ENCODE measurements at places on chromosomes 5 and 9.

- H3K27me3 ChIP-seq = no peaks in the 10 kb centered on the region
- H3K4me1 ChIP-seq = no peaks in the 10 kb centered on the region
- H3K4me3 ChIP-seq = no peak overlapping the region
Observed at GRCh38 chr9:69013382-69013727, 558 bp downstream of the PRKACG start.

DNA sequence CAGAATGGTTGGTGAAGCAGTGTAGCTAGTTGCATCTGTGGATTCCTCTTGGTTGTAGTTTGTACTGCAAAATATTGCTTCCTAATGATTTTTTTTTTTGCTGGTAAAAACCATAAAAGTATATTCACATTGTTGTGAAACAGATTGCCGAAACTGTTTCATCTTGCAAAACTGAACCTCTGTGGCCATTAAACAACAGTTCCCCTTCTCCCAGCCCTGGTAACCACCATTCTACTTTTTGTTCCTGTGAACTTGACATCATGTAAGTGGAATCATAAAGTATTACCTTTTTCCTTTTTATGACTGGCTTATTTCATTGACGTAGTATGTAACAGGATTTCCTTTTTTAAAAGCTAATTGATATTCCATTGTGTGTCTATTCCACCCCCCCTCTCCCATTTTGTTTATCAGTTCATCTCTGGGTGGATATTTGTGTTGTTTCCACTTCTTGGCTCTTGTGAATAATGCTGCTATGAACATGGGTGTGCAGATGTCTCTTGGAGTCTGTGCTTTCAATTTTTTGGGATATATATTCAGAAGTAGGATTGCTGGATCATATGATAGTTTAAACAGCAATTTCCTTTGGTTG, 11.8 kb downstream of the SUB1 start:
- peaks cover 51% of the 10 kb centered on the region for H3K4me1 ChIP-seq
- no peak overlapping the region for H3K27ac ChIP-seq
- H3K4me3 ChIP-seq = no peak overlapping the region
- no peak for DNase-seq

DNA sequence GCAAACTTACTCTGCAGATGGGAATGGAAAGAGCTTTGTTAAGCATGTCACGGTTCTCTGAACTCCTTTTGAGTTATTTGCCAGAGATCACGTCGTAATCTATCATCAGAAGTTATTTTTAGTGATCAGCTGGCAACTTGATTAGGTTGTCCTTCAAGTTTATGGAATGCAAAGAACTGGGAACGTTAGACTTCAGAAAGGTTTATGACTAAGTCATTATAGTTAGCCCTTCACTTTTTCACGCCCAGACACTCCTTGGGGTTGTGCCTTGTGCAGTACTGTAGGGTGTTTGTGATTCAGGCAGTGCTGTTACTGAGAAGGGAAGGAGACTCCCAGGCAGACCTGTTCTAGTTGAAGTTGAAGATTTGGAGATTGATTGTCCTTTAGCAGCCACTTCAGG, 26.8 kb upstream of the PHF2 start:
- H3K4me1 ChIP-seq = no peaks in the 10 kb centered on the region
- H3K27me3 ChIP-seq = no peaks in the 10 kb centered on the region
- peaks cover 30% of the 10 kb centered on the region for H3K36me3 ChIP-seq
- H3K4me3 ChIP-seq = no peak overlapping the region
- DNase-seq = no peak

DNA sequence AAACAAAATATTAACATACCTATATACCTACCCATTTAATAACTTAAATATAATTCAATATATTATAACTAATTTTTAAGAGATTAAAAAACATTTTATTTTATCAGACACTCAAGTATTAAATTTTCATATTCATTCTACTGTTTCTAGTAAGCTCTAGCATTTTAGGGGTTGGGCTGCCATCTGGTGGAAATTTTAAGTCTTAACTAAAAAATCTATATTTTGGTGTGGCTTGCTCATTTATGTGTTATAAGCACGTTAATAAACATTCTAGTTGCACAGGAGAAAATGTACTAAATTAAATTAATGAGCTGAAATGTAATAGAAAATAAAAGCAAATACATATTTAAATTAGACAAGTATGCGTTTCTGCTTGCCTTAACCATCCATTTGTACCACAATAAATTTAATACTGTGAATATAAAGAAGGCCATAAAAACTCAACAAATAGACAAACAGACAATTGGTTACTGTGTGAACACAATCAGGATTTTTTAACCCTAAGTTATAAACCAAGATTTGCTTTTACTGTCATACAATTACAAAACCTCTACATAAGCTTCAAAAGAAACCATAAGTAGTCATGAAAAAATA, 1728.3 kb upstream of the CDH9 start:
- H3K4me3 ChIP-seq = no peak overlapping the region
- H3K4me1 ChIP-seq = no peaks in the 10 kb centered on the region
- no peak overlapping the region for H3K27ac ChIP-seq
- no peaks in the 10 kb centered on the region for H3K27me3 ChIP-seq

DNA sequence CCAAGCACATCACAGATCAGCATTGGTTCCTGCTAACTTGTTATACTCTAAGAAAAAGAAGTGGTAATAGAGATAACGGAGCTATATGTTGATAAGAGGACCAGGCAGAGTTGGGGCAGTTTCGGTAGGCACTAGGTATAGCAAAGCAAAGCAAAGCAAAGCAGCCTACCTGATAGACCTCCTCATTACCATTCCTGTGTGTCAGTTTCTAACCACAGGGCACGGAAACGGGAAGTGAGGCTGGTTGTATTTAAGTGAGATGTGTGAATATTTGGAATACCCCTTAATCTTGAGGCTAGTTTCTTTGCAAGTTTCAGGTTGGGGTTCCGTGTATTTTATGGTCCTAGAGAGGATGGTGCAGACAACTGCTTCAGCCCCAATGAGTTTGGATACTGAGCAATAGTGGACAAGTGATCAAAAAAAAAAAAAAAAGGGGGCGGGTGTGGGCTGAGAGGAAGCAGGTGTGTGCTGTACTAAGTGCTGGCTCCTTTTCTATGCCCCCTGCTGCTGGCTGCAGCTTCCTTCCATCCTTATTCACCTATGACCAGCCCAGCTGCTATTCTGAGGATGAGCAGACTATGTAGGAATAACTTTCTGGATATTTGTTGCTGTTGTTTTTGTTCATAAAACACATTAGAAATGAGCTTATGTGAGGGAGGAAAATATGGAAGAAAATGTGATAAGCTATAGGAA, 183.3 kb downstream of the SH3GL2 start:
- H3K4me3 ChIP-seq = no peak overlapping the region
- no peak overlapping the region for H3K27ac ChIP-seq
- H3K4me1 ChIP-seq = no peaks in the 10 kb centered on the region
- H3K36me3 ChIP-seq = no peaks in the 10 kb centered on the region
- no peak for DNase-seq

GRCh38 chr5:77262697-77263096, 52.2 kb downstream of the PDE8B start:
- no peaks in the 10 kb centered on the region for H3K27me3 ChIP-seq
- peaks cover 8% of the 10 kb centered on the region for H3K4me1 ChIP-seq

- H3K4me1 ChIP-seq = no peaks in the 10 kb centered on the region
- DNase-seq = no peak
- no peak overlapping the region for H3K27ac ChIP-seq
- H3K36me3 ChIP-seq = no peaks in the 10 kb centered on the region
- H3K4me3 ChIP-seq = no peak overlapping the region
- H3K27me3 ChIP-seq = peaks cover 5% of the 10 kb centered on the region
Observed at GRCh38 chr5:175659546-175660253, 1.8 kb downstream of the HRH2 start.

Data from GM23248 (cell line).